ENCODE measurements at places on chromosomes 3 and 15.

DNA sequence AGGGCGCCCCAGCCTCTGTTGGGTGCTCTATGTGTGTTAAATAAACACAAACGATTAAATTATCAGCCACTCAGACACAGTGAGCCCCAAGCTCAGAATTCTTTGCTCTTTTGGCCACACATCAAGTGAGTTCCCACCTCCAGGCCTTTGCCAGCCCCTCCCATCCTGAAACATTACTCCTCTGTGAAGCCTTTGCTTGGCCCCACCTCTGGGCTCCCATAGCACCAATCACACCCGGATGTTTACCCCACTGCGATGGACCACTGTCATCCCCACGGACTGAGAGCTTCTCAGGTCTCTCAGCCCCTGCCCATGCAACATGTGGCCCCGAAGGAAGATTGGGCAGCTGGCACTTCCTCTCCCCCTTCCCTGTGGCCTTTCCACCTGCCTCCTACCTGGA, 85.1 kb downstream of the NUP210 start:
- no peak for DNase-seq

DNA sequence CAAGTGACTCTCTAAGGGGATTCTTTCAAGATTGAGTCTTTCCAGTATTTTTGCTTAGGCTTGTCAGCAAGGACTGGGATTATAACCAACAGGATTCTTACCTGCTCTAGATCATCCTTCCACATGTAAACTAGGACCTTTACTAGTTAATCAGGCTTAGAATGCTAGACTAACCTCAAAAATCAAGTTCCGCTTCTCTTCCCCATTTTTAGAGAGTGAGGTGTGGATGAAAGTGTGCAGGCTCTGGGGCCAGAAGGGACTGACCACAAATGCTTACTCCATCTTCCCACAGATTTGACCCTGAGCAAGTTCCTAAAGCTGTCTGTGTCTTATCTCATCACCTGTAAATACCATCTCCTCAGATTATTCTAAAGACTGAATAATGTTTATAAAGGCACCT, 89.5 kb upstream of the IL12A start:
- no peak for DNase-seq

- no peak for DNase-seq
Measured at GRCh38 chr15:51077221-51078153, 17.2 kb downstream of the TNFAIP8L3 start.

DNA sequence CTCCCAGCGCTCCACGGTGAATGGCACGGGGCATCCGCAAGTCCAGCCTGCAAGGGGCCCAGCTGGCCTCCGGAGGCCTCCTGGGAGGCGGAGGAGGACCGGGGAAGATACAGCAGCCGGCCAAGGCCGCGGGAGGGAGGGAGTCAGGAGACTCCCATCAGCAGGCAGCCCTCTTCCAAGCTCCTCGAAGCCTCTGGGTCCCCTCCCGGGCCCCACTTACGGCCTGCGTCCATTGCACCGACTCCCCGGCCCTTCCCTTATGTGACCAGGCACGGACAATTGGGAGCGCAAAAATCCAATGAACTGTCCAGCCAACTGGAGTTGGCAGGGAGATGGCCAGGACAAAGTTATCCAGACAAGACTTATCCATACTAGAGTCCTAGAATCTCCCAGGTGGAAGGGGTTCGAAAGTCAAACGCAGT, 668 bp downstream of the MFGE8 start:
- DNase-seq: no peak

Measured in KG1 (cell line).